ENCODE measurements at places on chromosomes 4 and X.

DNA sequence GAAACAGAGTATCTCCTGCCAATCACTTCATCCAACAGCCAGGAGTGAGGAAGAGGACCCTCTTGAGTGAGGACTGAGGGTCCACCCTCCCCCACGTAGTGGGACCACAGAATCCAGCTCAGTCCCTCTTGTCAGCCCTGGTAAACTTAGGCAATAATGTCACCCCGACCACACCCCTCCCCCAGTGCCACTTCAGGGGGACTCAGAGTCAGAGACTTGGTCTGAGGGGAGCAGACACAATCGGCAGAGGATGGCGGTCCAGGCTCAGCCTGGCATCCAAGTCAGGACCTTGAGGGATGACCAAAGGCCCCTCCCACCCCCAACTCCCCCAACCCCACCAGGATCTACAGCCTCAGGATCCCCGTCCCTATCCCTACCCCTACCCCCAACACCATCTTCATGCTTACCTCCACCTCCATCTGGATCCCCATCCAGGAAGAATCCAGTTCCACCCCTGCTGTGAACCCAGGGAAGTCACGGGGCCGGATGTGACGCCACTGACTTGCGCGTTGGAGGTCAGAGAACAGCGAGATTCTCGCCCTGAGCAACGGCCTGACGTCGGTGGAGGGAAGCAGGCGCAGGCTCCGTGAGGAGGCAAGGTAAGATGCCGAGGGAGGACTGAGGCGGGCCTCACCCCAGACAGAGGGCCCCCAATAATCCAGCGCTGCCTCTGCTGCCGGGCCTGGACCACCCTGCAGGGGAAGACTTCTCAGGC lies at the start of the genes CSAG1 and MAGEA12:
CSAG1 (minus strand) TSS at position 461 of the 715 bp plus-strand sequence. CDS start 1,261 bp downstream, outside the sequence.
MAGEA12 (plus strand) TSS at position 497 of the 715 bp plus-strand sequence. CDS start 2,405 bp downstream, outside the sequence.
- DNase-seq, result no peak

DNA sequence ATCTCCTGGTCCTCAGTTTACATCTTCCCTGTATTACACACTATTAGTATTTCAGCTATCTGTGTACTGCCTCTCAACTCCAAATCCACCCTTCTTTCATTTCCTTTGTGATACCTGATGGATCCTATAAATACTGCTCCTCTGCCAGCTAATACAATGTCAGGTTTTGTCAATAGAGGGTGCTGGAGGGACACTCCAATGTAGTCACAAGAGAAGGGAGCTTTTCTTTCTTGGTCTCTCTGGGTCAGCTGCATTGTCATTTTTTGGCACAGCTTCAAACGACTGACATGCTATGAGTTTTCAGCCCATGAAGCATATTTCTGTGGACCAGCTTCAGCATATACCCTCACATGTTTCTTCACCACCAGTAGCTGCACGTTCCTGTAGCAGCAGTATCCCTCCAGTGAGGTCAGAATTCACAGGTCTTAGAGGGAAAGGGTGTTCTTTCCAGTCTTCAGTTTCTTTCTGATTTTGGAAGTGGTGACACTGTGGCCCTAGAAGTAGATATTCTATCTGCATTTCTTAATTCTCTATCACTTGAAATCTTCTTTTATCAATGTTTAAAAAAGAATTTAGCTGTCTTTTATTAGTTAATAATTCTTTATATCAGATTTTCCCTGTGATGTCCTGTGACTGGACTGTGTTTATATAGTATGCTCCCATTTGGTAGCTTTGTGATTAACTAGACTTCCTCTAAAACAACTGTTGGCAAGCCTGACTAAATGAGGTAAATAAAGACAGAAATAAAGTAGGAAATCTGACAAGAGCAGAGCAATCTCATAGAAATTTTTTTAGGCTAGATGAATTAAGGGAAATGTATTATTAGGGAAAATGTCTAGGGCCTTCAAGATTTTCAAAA lies 60.6 kb downstream of the GABRA2 start:
- DNase-seq, result peak; percentile 67

DNA sequence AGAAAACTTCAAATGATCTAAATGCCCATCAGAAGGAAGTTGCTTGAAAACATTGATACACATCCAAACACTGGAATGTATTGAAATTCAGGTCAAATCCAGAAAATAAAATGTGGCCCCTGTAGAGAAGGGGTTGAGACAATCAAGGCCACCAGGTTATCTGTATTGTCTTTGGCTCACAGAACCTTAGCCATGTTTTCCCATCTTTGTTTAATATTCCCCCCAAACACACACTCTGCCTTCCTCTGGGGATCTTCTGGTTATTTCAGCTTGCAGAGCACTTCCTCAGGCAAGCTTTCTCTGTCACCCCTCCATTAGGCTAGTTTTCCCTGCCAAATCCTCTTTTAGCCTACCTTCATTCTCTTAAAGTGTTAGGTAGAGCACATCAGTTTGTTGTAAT lies 30.5 kb downstream of the PAGE2 start:
- DNase-seq, result no peak

- no peak for DNase-seq
Measured at GRCh38 chrX:17453788-17454187, 78.8 kb downstream of the NHS start.

DNA sequence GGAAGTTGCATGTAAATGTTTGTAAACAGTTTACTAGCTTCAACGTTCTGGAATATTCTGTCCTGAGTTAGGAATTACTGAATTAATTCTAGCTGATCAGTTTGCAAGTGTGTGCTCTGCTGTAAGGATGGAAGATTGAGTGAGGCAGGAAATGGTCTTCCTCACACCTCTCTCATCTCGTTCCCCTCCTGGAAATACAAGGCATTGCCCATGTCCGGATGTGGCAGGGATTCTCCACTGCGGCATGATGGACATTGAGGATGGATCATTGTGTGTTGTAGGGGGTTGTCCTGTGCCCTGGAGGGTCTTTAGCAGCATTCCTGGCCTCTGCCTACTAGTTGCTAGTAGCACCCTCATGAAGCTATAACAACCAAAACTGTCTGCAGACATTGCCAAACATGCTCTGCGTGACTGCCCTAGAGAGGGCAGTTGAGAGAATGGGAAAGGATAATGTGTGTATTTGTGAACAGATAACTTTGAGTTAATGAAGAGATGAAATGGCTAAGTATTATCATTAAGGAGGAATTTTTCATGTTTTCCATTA lies 12.6 kb downstream of the CA5B start:
- DNase-seq, result no peak

GRCh38 chr4:1207157-1207470 lies 34.7 kb upstream of the SPON2 start:
- DNase-seq, result no peak

- DNase-seq, result no peak
Measured at GRCh38 chrX:151175283-151176062, 911 bp upstream of the GPR50 start.
